Amygdala (tissue), 56 donors: ENCODE measurements at places on chromosomes 11 and 22.
A peak's percentile ranks its signal among the peaks of the same experiment; 100 is the strongest.

DNA sequence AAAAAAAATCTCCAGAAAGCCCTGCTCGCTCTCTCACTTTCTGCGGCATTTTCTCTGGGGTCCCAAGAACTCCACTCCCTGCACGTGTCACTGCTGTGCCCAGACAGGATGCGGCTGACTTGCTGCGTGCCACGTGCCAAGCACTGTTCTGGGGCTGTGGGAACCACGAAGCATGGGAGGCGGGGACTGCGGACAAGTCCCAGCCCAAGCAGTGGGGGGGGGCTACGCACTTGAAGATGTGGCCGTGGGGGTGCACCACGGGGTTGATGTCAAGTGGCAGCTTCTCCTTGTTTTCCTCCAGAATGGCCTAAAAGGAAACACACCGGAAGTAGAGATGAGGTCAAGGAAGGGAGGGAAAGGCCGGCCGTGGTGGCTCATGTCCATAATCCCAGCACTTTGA, 10.8 kb downstream of the TTLL12 start:
- DNase-seq, result no peak

DNA sequence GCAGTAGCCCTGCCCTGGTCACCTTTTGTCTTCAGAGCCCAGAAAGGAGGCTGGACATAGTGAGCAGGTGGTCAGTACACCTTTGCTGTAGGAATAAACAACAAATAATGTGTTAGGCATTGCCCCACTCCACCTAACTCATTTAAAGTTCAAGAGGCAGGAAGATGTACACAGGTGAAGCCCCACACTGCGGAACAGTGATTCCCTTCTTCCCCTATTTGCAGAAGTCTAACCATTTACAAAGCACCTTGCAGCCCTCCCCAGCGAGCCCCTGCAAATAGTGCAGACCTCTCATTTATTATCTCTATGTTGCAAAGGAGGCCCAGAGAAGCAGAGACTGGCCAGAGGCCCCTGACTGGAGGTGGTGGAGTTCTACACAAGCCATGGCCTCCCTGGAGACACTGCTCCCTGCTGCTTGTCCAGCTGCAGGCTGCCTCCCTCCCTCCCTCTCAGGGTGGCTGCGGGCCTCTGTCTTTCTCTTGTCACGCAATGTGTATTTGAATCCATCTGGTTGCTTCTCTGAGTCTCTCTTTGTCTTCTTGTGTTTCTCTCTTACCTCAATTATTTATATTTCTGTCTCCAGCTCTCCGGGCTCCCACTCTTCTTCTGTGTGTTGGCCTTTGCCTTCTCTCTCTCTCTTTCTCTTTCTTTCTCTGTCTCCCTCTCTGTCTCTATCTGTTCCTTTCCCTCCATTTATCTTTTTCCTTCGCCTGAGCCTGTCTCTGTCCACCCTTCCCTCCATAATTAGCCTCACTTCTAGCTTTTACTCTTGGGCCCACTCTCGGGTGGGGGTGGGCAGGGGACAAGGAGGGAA, 59.1 kb upstream of the PRDM11 start:
- DNase-seq, result no peak

- no peak for DNase-seq
These were observed 33.0 kb downstream of the DKK3 start for GRCh38 chr11:11975201-11976092.

DNA sequence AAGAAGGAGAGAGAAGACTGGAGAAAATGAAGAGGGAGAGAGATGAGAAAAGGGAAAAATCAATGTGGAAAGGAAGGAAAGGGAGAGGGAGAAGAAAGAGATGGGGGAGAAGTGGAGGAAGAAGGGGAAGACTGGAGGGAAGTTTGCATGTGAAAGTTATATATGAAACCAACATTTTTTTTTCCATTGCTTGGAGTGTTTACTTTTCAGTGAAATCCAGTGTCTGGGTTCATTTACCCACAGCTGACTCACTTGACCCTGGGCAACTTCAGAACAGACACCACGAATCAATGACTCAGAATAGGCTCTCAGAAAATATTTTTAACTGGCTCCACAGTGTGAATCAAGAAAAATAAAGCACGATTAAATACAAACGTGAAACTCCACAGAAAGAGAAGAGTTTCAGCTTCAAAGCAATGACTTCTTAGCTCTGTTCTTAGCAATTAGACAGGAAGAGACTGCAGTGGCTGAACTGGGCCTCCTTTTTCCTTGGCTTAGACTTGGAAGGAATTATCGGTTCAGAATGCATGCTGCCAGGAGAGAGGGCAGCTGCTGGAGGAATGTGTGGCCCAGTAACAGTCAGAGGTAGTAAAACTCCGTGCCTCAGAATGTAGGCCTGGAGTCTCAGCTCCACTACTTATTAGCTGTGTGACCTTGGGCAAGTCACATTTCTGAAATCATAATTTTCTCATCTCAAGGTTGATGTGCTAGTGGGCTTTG, 237.5 kb downstream of the MIAT start:
- no peak for DNase-seq

DNA sequence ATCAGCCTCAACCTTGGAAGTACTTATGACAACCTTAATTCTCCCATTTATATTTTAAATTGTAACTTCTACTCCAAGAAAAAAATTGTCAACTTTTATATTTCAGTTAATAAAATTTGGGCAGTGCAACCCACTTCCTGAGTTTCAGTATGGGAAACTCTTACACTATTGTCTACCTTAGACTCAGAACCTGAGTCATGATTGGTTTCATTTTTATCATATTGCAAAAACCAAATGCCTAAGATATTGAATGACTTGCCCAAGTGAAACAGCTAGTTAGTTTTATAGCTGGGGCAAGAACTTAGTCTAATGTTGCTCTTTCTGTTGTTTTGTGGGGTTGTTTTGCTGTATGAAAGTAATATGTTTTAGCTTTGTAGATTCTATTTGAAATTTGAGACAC, 334.0 kb upstream of the ARHGAP42 start:
- DNase-seq, result no peak

- no peak for DNase-seq
These were observed 99.2 kb upstream of the FGF3 start for GRCh38 chr11:69918231-69918937.

GRCh38 chr11:128085276-128085675, 502.1 kb downstream of the ETS1 start:
- DNase-seq, result no peak

- DNase-seq, result no peak
These were observed 71.3 kb downstream of the BBOX1 start for GRCh38 chr11:27111896-27112295.

- no peak for DNase-seq
These were observed 4.4 kb upstream of the IGLL5 start for GRCh38 chr22:22883090-22883727.

DNA sequence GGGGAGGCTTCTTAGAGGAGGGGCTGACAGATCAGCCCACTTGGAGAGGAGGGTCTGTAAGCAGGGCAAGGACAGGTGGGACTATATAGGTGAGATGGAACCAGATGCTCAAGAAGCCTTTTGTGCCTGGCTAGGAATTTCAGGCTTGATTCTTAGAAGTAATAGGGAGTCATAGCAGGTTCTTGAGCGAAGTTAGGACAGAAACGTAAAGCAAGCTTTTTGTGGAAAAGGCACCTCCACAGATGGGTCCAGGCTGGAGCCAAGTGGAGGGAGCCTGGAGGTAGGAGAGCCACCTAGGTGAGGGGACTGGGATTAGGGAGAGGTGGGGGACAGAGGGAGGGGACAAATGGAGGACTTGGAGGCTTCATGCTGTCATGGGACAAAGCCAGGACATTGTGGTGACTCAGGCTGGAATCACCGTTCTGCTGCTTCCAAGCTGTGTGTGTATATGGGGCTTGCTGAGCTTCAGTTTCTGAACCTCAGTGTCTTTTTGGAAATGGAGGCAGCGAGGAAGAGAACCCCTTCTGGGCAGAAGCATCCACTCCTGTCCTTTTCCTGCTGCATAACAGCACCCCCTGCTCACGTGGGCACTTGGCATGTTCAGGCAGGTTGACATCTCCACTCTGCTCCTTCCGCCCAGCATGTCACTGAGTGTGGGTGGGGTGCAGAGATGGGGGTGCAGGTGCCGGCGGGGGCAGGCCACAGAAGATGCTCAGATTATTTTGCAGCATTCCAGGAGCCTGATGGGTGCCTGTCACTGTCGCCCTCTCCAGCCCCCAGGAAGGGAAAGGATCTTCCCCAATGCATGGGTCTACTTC, 58.0 kb downstream of the MCM5 start:
- no peak for DNase-seq

GRCh38 chr22:43213962-43214361, 27.0 kb upstream of the TTLL12 start:
- no peak for DNase-seq

DNA sequence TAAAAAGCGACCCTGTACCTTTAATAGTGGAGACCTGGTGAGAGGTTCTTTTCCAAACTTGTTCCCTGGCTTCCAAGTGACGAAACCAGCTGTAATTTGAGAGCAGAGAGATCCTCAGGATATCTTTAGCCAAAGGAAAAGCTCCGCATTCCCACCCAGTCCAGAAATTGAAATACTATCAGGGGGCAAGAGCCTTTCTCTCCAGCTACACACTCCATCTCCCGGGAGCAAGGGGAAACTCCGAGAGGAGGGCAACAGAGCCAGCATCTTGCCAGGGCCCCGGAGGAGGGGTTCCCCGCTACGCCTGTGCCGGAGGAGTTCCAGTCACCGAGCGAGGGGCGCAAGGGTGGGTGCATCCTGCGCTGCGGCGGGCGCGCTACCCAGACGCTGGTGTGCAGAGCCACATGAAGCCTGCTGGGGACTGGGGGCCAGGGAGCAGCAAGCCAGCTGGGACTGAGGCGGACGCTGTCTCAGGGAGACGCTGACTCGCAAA, at the start of gene FIBIN:
FIBIN (plus strand) TSS at position 148 of the 493 bp plus-strand sequence. CDS start 415 bp downstream, outside the sequence.
- DNase-seq, result peak; percentile 5

- no peak for DNase-seq
These were observed 11.9 kb downstream of the DUSP8 start for GRCh38 chr11:1560002-1560648.

DNA sequence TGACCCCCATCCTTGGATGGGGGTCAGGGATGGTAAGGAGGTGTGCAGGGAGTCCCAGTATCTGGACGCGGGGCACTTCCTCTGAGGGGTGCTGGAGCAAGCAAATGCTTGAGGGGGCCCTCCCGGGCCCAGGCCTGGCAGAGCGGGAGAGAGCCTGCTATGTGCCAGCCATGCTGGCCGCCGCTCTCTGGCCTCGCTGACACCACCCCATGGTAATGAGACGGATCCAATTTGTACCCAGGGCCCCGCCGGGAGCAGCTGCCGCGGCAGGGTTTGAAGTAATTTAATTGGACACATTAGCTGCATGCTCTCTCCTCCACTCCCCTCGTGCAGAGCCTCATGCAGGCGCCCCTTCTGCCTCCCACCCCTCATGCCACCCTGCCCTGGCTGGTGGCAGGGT, 6.3 kb downstream of the SYT7 start:
- DNase-seq, result no peak

DNA sequence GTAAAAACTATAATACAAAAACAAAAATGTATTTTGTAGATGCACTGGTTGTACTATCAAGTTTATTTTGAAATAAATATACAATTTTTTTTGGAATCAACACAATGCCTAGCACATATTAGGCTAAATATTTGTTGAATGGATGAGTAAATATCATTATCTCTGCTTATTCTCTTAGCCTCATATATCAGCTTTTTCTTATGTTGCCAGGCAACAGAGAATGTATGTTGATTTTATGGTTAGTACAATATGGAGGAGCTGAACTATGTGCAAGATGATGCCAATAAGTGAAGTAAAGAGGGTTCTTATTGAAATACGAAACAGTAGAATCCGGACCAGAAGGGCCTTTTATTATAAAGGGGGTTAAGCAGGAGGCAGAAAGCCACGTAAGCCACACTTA, 94.9 kb downstream of the FAR1 start:
- DNase-seq, result no peak

DNA sequence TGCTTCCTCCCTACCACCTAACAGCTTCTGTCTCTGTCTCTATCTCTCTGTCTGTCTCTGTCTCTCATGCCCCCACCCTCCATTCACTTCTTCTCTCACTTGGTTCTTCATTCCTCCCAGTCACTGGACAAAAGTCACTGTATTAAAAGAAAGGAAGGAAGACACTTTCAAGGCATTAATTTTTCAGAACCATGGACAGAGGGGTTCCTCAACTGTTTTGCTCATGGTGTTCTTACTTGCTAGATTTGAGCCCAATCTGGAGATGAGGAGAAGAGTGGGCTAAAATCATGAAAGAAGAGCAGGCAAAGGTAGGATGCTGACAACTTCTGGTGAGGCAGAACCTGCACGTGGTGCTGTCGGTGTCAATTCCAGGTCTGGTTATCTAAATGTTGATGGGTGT, 116.7 kb upstream of the LARGE1 start:
- no peak for DNase-seq

DNA sequence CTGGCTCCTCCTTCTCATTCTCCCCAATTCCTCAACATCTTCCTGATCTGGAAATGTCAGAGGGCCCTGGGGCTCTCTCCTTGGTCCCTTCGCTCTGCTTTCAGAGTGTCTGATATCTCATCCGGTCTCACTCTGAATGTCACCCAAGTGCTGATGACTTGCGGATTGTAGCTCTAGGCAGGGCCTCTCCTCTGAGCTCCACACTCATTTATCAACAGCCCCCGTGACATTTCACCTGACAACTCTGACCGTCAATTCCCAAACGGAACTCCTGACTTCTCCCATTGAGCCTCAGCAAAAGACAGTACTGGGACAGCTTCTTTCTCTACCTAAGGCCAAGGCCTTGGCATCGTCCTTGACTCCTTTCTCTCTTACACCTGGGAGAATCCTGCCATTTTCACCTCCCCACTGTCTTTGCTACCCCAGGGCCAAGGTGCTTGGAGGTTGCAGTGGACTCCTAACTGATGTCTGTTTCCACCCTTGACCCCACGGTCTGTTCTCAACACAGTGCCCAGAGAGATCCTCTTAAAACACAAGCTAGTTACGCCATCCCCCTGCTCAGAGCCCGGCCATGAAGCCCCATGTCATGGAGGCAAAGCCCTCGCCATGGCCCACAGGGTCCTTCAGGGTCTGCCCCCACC, 57.5 kb upstream of the THY1 start:
- no peak for DNase-seq

GRCh38 chr11:129143335-129143734, 48.8 kb downstream of the ARHGAP32 start:
- peak; percentile 51 for DNase-seq
